ENCODE measurements at places on chromosomes 5 and 9. TPM values are rescaled to one million over a fixed set of nuclear protein-coding genes. Genes with fewer than 3 reads are reported as not detected.

CBY3 gene
- total RNA-seq, result 1.2 TPM

SPOCK1 gene
- total RNA-seq, result not detected

TLX3 gene
- total RNA-seq, result not detected

PCDHAC2 gene
- not detected for total RNA-seq

DNA sequence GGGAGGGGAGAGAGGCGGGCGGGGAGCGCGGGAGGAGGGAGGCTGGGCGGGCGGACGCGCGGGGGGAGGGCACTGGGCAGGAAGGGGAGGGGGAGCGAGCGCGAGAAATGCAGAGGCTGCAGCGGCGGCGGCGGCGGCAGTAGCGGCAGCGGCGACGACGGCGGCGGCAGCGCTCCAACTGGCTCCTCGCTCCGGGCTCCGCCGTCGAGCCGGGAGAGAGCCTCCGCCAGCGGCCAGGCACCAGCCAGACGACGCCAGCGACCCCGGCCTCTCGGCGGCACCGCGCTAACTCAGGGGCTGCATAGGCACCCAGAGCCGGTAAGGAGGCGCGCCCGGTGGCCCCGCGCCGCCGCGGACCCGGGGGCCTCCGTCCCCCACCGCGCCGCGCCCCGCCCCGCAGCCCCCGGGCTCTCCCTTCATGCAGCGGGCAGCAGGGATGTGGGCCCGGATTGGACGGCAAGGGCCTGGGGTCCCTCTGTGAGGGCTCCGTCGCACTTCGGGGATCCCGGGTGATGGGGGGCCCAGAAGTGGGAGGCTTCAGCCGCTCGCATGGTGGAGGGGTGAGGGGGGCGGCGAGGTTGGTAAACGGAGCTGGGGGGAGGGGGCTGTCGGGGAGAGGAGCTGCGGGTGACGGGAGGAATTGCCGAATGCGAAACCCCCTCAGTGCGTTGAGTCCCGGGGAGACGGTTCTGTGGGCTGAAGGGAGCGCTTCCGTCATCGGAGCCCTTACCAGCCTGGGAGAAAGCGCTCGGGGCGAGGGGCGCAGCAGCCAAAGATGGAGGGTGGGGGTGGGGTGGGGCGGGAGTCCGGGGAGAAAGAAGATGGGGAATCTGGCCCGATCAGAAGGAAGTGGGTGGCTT is at the start of gene BASP1:
Gene BASP1 (plus strand): TSS at position 139 of the 860 bp plus-strand sequence. CDS start 57,586 bp downstream, outside the sequence.
- DNase-seq, result peak; percentile 25

DNA sequence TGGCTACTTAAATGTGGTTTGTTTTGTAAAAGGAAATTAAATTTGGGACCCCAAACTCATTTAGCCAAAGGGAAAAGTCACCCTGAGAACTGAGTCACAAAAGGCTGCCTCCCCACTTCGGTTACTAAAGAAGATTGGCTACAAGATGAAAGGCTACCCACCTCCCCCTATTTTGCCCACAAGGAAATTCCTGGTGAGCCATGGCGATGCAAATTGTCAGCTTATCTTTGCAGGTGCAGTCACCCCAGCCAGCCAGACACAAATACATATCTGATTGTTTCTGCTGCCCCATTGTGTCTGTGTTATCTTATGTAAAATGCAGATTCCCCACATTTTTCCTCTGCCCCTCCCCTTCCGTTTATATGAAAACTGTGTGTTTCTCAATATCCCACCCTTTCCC is 8.9 kb downstream of the PAEP start:
- DNase-seq, result no peak

DNA sequence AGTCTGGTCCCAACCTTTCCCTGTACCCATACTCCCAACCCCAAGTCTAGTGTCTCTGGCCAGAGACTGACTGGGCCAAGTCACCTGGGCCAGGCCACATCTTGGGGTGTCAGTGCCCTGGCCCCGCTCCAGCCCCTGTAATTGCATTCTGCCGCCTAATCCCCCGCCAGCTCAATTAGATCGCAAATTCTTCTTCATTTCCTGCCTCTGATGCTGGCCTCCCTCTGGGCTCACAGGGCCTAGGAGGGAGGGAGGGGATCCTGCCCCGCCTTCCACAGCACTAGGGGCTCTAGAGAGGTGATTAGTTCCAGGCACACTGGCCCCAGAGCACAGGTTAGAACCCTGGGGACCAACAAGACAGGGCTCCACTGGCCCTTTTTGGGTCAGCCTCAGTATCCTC is 5.5 kb downstream of the CXXC5 start:
- no peak for DNase-seq

DNA sequence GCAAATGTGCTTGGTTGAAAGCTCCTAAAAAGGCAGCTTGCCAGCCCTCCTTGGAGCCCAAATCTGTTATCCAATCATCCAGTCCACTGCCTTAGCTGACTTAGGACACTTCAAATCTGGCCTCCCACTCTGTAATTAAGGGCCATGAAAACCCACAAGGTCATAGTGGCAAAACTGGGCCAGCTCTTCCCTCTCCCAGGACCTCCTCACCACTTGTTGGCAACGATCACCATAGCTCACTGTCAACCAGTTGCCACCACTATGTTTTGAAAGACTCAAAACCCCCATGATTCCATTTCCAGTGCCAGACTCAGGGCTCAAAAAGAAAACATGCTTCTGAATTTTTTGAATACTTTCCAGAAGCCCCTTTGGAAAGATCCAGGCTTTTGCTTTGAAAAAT is 107.5 kb downstream of the NREP start:
- no peak for DNase-seq

- no peak for DNase-seq
Observed at GRCh38 chr9:81538890-81539289, 150.5 kb downstream of the TLE1 start.

- peak; percentile 51 for DNase-seq
Observed at GRCh38 chr9:15135164-15135792, 171.7 kb downstream of the TTC39B start.

DNA sequence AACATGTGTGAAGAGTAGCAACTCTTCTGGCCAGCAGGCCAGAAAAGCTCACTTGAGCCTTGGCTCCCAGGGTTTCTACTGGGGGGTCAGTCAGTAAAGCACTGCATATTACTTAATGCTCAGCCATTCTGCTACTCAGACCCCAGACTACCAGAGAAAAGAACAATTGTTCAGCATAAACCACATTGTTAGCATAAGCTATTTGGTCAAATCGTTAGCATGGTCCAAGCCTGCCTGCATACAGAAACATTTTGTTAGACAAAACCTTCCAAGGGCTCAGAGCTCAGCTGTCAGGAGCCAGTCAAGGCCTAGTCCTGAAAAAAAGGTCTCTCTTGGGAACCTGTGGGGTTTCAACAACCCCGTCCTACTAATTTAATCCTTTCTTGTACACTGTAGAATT is 449.3 kb downstream of the PRR16 start:
- DNase-seq, result no peak

Measured in activated CD8-positive, alpha-beta T cell treated with anti-CD3 and anti-CD28 coated beads for 36 hours (primary cell).